ENCODE measurements at places on chromosomes 7 and 10.

DNA sequence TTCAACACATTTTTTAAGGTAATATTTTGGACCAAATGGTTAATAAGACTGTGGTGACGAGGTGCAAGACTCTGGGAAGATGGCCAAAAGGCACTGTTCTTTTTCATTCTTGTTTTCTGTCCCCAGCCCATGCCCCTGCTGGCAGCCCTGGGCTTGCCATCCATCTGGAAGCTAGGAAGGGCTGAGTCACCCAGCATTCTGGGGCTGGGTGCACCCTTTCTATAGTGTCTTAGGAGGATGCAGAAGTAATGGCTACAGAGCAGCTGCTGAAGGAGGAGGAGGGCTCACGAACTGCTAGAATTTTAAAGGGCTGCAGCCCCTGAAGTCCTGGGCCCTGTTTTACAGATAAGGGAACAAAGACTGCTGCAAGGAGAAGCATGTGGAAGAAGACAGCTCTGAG lies 42.8 kb upstream of the ZNF32 start:
- DNase-seq, result no peak

GRCh38 chr7:125427676-125428075 lies 498.1 kb upstream of the POT1 start:
- no peak for DNase-seq

- no peak for DNase-seq
These were observed 10.4 kb upstream of the SMC3 start for GRCh38 chr10:110556969-110557601.

DNA sequence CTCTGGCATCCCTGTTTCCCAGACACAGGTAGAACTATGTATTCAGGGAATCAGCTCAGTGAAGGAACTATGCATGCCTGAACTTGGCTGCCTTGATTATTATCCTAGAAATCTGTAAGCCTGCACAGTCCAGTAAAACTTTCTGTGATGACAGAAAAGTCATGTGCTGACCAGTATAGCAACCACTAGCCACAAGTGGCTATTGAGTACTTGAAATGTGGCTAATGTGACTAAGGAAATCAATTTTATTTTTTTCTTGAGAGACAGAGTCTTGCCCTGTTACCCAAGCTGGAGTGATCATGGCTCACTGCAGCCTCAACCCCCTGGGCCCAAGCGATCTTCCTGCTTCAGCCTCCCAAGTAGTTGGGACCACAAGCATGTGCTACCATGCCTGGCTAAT lies 3.5 kb downstream of the EXOSC1 start:
- no peak for DNase-seq

DNA sequence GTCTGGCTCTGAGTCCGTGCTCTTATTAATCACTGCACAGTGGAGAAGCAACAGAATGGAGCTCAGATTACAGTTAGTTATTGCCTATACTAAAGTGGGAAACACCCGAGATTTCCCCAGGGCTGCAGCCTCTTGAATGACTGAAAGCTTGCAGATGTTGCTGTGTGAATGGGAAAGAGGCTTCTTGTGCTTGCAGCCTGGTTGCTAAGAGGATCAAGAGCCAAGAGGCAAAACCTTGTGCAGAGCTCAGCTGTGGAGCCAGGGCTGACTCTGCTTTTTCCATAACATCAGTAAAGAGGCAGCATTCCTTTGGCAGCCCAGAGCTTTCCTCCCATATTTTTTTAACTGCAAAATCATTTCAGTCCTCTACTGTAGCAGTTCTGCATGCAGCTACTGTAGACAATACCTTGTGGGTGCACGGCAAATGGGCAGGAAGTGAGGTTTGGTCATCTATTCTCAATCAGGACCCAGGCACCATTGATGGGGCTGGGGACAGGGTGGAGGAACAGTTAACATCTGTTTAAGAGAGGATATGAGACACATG lies 86.5 kb downstream of the RALA start:
- DNase-seq, result peak; percentile 41

DNA sequence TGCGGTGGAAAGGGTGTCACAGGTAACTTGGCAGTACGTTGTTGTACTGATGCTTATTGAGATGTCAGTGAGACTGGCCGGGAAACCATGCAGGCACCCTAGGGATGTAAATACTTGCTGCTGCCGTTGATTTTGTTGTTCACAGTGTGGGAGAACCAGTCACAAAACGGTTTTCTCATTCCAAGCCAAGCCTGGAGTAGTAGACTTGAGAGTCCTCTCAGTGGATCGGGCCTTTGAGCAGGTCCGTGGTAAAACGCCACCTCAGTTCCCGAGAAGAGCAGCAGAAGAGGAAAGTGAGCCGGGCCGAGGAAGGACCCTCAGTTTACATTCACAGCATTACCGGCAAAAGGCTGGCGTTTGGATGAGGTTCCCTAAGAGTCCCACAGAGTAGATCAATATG lies 1.1 kb downstream of the JAKMIP3 start:
- DNase-seq, result no peak

All from NCI-H2107 (cell line).